ENCODE measurements at places on chromosomes 4 and X.

DNA sequence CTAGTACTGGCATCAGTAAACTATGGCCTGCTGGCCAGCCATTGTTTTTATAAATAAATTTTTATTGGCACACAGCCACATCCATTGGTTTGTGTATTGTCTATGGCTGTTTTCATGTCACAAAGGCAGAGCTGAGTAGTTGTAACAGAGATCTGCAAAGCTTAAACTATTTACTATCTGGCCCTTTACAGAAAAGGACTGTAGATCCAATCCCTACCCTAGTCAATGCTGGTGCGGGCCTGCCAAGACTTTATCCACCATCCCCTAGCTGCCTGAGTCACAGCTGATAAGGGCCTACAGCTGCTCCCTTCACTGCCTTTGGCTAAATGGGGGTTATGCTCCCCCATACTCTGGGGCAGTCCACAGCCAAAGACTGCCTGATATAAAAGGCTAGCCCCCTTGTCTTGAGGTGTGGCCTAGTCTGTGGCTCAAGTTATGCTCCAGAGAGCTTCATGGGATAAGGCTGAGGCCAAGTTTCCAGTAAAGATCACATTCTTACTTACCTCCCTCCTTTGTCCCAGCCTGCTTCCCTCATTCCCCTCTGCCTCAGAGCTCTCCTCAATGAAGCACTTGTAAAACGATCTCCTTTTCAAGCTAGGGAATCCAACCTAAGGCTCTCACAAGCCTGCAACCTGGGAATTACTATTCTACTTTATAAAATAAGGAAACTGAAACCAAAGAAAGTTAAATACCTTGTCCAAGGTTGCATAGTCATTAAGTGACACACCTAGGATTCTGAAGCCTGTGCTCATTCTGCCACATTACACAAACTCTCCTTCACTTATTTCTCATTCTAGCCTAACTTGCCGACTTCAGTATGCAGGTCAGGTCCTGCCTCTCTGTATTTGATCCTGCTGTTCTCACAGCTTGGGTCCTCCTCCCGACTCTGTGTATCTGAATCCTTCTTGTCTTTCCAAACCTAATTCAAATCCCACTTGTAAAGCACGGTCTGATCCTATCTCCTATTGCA, 20.7 kb downstream of the ACE2 start:
- DNase-seq: no peak

DNA sequence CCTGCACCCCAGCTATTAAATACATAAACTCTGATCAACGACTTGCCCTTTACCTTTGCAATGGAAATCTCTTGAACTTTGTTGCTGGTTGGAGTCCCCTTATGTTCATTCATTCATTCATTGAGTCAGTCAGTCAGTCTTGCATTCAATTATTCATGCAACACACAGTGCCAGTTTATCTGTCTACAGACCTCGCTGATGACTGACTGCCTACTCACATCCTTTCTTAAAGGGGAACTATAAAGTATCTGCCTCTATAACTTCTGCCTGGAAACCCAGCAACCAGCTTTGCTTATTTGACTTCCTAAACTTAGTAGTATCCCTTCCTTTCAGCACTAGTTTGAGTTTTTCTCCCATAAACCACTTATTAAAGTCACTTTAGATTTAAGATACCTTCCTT, 620.8 kb upstream of the ADGRL3 start:
- DNase-seq: no peak

GRCh38 chr4:182846036-182846435, 71.2 kb downstream of the DCTD start:
- DNase-seq: no peak

- DNase-seq: no peak
Observed at GRCh38 chrX:68083510-68083909, 349.8 kb downstream of the OPHN1 start.

- DNase-seq: no peak
Observed at GRCh38 chr4:156961196-156962057, 10.2 kb downstream of the PDGFC start.

- no peak for DNase-seq
Observed at GRCh38 chr4:167930166-167930565, 162.2 kb upstream of the ANXA10 start.

DNA sequence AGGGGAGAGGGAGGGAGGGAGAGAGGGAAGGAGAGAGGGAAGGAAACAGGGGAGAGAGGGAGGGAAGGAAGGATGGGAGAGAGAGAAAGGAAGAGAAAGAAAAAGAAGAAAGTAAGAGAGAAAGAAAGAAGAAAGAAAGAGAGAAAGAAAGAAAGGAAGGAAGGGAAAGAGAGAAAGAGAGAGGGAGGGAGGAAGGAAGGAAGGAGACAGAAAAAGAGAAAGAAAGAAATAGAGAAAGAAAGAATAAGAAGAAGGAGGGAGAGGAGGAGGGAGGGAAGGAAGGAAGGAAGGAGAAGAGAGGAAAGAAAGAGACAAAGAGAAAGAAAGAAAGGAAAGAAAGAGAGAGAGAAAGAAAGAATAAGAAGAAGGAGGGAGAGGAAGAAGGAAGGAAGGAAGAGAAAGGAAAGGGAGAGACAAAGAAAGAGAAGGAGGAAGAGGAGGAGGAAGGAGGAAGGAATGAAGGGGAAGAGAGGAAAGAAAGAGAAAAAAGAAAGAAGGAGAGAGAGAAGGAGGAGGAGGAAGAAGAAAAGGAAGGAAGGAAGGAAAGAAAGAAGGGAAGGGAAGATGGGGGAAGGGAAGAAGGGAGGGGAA, 189.6 kb downstream of the PARM1 start:
- no peak for DNase-seq

DNA sequence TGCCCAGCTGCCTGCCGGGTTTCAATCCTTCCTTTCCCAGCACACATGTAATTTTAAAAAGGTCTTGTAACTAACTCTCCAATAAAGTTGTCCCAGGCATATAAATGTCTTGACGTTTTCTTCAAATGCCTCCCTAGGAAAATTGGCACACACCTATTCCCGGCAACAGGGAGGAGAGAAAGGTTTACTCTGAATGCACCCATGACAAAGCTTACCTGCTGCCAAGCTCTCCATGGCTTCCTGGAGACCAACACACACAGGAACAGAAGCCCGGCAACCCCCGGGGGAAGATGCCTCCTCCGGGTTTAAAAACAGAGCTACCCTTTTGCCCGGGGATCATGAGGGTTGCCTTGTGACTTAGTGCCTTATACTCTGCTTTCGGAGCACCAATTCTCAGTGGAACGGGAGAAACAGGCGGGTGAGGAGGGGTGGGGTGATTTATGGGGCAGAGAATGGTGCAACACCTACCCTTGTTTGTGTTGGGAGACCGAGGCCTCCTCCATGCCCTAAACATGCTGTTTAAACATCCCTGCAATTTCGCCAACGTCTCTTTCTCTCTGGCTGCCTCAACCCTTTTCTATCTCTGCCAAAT, 4.8 kb upstream of the GYG2 start:
- no peak for DNase-seq

DNA sequence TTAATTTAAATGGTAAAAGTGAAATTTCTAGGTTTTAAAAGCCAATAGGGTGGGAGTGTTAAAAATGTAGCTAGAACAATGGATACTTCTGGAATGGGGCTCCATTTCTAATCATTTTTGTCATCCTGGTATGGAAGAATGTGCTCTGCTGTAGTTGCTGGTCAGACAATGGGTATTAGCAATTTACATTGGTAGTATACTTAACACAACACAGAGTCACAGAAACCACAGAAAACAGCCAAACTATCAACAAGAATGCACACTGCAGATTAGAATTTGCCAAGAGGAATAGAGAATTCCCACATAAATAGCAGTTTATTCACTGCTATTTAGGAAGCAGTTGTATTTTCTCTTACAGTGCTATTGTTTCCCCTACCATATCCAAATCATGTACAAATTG, 319.6 kb downstream of the PPP3CA start:
- no peak for DNase-seq

GRCh38 chr4:5526080-5526846, 182.1 kb downstream of the EVC2 start:
- no peak for DNase-seq

DNA sequence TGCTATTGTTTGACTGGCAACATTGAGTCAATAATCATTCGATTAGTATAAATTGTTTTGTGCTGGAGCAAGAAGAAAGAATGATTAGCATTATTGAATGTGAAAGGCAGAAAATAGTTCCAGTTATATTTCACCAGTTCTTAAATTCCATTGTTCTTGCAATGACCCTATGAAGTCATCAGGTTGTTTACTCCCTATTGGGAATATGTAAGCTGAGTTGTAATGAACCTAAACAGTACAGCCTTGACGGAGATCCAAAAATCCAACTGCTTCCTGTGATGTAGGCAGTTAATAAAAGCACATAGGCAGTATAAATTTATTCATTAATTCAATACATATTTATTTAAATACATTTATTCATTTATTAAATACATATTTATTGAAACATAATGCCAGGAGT, 947.5 kb downstream of the PCDH7 start:
- no peak for DNase-seq

DNA sequence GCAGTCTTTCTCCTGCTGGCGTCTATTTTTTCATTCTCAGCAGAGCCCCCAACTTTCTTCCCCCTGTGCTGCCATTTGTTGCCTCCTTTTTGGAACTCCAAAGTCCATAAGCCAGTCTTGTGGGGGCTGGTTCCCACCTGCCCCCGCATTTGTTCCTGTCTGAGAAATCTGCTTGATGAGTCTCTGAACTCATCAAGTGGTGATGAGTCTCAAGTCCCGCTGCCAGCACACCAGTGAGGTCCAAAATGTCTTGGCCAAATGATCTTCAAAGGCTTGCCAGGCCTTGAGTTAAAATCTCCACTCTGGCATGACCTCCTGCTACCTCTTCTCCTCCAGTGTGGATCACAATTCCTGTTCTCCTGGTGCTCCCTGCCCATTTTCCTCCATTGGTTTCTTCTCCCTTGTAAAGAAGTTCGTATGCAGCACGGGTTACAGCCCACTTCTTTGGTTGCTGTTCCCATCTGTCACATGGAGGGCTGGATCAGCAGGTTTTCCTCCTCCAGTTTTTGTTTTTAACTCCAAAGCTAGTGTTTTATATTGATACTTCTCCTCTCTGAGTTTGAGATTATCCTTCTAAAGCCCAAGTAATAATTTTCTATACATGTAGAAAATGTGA, 72.7 kb upstream of the LIMCH1 start:
- DNase-seq: no peak

GRCh38 chr4:78625073-78625472, 73.5 kb downstream of the ANXA3 start:
- DNase-seq: no peak

DNA sequence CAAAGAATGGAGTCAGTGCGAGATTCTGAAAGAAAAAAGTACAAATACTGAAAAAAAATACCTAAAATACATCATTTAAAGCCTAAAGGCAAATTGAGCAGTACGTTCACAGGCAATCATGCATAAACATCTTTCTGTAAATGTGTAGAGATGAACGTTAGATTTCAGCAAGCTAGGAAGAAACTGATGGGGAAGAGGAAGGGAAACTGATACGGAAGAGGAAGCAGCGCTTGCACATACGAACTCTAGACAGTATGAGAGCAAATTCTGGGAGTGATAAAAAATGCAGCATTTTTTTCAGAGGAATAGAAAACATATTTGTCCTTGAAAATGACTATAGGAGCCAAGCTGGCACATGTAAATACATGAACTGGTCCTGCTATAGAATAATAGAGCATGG, 9.4 kb downstream of the ANKRD50 start:
- no peak for DNase-seq

- DNase-seq: no peak
Observed at GRCh38 chrX:46543441-46543840, 1.8 kb downstream of the ZNF674 start.

GRCh38 chr4:26458157-26458561, 32.1 kb downstream of the CCKAR start:
- peak; percentile 46 for DNase-seq

DNA sequence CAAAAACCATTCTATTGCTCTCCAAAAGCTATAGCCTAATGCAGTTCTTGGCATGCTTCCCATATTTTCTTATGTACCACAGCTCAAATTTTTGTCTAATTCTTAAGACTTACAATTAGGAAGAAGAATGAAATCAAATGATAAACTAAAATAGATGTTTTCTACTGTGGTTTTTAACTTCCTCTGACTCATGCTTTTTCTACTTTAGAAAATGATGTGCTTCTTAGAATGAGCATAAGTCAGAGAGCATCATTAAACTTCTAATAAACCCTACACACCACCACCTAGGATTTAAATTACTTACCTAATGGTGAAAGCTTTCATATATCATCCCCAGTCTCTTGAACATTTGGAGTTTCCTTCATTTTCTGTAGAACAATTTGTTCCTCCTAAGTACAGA, 217.0 kb upstream of the NDST3 start:
- no peak for DNase-seq

GRCh38 chrX:115939636-115940160, 230.8 kb upstream of the AGTR2 start:
- no peak for DNase-seq

DNA sequence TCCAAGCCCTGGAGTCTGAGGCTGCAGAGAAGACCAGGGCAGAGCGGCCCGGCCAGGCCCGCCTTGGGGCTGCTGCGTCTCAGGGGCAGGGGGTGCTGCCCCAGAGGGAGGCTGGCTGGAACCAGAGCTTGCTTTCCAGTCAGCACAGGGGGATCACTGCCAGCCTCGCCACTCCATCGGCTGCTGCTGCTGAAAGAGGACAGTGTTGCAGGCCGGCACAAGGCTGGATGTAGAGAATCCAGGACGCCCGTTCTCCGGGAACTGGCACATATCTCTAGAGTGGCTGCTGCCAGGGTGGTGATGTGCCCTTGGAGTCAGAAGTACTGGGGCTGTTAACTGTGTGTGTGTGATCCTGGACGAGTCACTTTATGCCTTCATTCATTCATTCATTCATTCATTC, 31.9 kb upstream of the SORCS2 start:
- DNase-seq: no peak

DNA sequence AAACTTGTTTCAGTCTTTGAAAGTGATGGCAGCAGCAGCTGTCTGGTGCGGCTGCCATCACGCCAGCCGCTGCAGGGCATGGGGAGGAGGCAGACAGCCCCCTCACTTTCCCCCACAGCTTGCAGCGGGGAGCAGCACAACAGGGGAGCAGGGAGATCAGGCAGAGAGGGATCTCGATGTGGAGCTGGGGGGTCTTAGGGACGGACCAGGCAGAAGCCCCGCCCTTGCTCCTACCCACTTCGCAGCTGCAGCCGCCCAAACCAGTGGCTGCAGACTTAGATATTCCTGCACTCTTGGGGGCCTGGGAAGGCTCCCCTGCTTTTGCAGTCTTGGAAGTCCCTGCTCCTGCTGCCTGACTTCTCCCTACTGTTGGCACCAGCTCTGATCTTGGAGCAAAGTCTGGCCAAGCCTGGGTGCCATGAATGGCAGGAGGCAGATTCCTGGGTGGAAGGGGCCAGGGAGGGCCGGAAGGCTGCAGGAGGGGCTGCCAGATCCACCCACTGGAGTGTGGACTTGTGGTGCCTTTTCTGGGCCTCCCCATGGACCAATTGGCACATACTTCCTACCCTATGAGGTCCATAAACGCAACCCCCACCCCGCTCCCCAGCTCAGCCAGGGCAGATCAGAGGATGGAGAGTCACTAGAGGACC, 14.0 kb upstream of the MFAP3L start:
- DNase-seq: no peak

GRCh38 chr4:181477591-181477990, 765.6 kb upstream of the TENM3 start:
- no peak for DNase-seq

- DNase-seq: no peak
Observed at GRCh38 chr4:6731318-6731675, 15.3 kb downstream of the BLOC1S4 start.

GRCh38 chr4:142222127-142222526, 585.7 kb downstream of the IL15 start:
- DNase-seq: no peak
